COR-L47 (cell line): ENCODE measurements at places on chromosomes 7 and 10.

- no peak for DNase-seq
Measured at GRCh38 chr7:83681200-83681778, 32.4 kb upstream of the SEMA3E start.

- DNase-seq = no peak
Measured at GRCh38 chr7:93202594-93203250, 23.5 kb downstream of the HEPACAM2 start.

DNA sequence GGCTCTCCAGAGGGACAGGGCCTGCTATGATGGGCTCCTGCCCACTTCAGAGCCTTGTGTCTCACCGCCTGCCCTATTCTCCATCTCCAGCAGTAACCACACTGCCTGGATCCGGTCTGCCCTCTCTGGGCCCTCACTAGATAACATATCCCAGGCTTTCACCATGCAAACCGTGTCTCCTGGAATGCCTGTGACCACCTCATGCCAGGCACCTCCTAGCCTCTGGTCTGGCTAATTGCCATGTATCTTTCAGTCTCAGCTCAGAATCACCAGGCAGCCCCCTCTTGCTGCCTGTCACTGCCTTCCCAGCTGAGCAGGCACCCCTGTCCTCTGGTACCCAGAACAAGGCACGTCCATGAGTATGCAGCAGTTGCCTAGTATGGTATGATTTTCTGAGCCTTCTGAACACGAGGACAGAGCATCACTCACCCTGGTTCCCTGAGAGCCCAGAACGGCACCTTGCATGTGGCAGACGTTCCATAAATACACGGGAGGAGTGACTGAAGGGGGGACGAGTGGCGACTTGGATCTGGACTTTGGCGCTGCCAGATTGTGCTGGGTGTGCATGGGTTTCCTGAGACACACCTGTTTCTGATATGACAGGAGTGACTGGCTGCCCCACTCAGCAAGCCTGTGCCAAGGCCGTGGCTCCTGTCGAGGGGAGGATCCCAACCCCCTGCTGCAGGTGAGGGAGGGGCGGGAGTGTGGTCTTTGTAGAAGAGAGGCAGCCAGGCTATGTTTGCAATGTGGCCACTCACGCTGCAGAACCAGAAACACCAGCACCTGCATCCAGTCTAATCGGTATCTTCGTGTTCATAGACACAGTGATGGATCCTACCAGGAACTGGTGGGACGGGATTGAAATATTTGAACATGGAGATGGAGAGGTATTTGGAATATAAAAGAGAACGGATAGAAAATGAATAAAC is 95.2 kb downstream of the VOPP1 start:
- DNase-seq = no peak

DNA sequence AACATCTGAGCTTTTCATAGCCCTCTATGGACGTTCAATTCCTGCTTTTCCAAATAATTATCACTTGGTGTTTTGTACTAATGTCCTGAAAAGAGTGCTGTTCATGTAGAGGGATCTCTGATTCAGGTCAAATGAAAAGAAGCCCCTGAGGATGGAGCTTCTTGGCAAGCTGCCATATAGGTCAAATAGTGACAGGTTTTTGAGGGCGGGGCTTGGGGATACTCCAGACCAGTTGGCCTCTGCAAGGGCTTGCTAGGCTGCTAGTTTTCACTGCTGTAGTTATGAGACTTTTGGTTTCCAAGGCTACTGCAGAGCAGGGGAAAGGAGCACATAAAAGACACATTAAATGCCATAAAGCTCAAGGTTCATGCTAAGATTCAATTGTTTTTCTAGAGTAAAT is 257.2 kb upstream of the CACNA2D1 start:
- DNase-seq = peak; percentile 36

GRCh38 chr7:136116186-136116585 is 139.0 kb upstream of the MTPN start:
- no peak for DNase-seq

- no peak for DNase-seq
Measured at GRCh38 chr7:41979834-41980307, 257.1 kb downstream of the GLI3 start.

DNA sequence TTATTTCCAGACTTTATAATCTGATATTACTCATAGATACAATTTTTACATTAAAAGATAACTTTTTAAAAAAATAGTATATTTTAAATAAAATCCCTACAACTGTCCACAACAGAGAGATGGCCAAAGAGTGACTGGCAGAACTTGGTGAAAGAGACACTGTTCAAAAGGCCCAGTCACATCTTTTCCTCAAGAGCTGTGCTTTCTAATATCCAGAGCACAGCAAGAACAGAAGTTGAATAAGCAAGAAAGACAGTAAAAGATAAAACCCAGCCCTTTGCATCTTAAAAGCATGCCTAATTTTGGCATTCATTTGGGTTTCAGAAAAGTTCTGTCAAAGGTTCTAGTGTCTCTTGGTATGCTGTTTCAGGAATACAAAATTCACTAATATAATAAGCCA is 6.9 kb downstream of the WASL start:
- DNase-seq = no peak

DNA sequence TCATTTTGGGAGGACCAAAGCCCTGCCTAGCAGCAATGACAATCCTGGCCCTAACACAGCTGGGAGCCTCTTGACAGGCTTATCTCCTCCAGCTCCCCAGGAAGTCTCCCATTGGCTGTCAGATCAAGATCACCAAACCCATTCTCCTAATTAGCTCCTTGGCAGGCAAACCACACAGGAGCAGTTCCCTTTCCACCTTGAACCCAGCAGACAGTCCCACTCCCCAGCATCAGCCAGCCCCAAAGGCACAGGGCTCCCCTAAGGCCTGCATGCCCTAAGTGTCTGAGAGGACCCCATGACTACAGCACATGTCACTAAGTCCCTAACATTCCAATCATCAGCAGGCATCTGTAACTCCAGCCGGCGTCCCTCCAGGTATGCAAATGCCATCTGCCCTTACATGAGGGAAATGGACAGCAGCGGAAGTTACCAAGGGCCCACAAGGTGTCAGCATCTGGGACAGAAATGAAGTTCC is 348.5 kb downstream of the KCNMA1 start:
- DNase-seq = no peak
